WERI-Rb-1 (cell line): ENCODE measurements at places on chromosomes 1 and 21.

- peak; percentile 38 for DNase-seq
These were observed 26.1 kb downstream of the ATP5PF start for GRCh38 chr21:25708467-25709065.

- no peak for DNase-seq
These were observed 16.9 kb upstream of the PWP2 start for GRCh38 chr21:44090325-44090724.

DNA sequence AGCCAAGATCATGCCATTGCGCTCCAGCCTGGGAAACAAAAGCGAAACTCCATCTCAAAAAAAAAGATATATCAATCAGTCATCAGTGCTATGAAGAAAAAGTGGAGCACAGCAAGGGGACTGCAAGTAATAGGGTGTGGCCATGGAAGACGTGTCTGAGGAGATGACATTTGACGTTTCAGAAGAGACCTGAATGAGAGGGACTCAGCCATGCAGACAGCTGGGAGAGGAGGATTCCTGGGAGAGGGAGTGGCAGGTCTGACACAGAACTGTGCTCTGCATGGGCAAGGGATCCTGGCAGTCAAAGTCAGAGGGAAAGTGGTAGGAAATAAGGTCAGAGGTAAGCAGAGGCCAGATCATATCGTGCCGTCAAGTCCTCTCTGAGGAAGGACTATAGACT, 3.3 kb downstream of the LAX1 start:
- no peak for DNase-seq

GRCh38 chr1:58762806-58763205, 21.0 kb downstream of the JUN start:
- no peak for DNase-seq

- DNase-seq = peak; percentile 44
These were observed 18.8 kb downstream of the PPP1R12B start for GRCh38 chr1:202367271-202367670.

GRCh38 chr1:229347528-229347927, 4.7 kb upstream of the CCSAP start:
- no peak for DNase-seq

GRCh38 chr1:226882187-226882586, 11.8 kb downstream of the PSEN2 start:
- no peak for DNase-seq

DNA sequence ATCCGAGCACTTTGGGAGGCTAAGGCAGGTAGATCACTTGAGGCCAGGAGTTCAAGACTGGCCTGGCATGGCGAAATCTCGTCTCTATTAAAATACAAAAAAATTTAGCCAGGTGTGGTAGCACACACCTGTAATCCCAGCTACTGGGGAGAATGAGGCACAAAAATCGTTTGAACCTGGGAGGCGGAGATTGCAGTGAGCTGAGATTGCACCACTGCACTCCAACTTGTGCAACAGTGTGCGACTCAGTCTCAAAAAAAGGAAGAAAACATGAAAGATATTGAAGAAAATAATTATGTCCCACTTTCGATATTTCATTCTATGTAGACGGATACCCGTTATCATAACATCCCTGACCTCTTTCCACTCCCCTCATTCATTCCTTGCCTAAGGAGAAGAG, 19.2 kb downstream of the TUT4 start:
- no peak for DNase-seq

GRCh38 chr1:26949266-26949925, 10.9 kb downstream of the KDF1 start:
- no peak for DNase-seq

- no peak for DNase-seq
These were observed 163.4 kb downstream of the TRIM33 start for GRCh38 chr1:114347431-114348209.

DNA sequence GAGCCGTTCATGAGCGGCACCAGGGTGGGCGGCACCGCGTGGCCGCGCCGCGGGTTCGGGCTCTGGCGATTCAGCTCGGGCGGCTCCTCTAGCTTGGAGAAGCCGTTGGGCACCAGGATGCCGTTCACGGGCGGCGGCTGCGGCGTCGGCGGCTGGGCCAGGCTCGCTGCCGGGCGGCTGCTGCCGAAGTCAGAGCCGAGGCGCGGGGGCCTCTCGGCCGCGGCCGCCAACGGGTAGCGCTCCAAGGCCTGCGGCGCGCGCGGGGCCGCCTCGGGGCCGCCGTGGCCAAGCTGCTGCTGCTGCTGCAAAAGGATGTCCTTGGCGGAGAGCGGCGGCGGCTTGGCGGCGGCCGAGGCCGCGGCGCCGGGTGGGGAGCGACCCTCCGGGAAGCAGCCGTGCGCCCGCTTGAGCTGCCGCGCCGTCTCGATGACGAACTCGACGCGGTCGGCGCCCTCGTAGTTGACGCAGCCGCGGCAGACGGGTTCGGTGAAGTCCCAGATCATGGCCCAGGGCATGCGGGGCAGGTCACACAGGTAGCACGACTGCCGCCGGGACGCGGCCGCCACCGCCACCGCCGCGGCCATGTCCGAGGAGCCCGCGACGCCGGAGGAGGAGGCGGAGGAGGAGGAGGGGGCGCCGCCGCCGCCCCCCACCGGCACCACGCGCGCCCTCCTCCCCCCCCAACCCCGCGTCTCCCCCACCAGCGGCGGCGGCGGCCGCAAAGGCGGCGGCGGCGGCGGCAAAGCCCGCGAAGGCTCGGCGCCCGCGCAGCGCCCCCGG, 877 bp downstream of the IRF2BP2 start:
- peak; percentile 66 for DNase-seq
